ENCODE measurements at places on chromosomes 4 and X.

- DNase-seq, result no peak
These were observed 410.1 kb downstream of the HNRNPD start for GRCh38 chr4:81963763-81964020.

GRCh38 chr4:68249434-68249833 is 3.9 kb upstream of the TMPRSS11B start:
- DNase-seq, result no peak

DNA sequence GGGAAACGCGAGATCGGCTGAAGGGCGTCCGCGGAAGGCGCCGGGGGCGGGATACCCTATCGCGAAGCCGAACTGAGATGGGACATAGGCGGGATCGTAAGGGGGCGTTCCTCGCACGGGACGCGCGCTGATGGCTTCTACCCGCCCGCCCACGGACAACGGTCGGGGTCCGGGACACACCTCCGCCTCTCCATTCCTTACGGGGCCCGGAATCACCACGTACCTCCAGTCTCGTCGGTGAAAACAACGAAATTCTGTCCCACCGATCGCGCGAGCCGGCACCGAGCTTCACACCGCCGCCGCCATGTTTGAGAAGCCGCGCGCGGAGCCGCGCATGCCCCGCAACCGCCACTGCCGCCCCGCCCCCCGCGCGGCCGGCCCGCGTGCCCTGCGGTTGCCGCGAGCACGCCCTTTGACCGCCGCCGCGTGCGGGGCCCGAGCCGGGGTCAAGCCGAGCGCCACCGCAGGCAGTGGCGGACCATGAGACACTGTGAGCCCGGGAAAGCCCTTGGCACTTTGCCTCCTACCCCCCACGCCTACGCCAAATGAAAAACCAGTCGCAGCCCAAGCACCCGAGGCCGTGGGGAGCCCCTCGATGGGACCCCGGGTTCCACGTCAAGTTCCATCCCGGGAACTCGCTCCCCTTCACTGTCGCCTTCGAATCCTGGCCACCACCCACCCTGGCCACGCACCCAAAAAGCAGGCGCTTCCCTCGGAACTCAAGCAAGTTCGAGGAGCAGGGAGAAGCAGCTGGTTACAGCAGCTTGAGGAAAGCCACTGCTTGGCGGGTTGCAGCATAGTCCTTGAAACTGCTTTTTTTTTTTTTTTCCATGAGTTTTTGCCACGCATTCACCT is at the start of gene SCML2:
SCML2 (minus strand) TSS at position 320 of the 855 bp plus-strand sequence. CDS start 20,617 bp downstream, outside the sequence.
- DNase-seq, result no peak

GRCh38 chr4:48931459-48931858 is 24.9 kb upstream of the OCIAD2 start:
- no peak for DNase-seq

GRCh38 chrX:154369449-154370299 is 4.8 kb downstream of the FLNA start:
- DNase-seq, result peak; percentile 87

- peak; percentile 25 for DNase-seq
These were observed 49.2 kb downstream of the SETD7 start for GRCh38 chr4:139506774-139507173.

- DNase-seq, result no peak
These were observed 23.3 kb upstream of the RNF4 start for GRCh38 chr4:2445571-2445970.

DNA sequence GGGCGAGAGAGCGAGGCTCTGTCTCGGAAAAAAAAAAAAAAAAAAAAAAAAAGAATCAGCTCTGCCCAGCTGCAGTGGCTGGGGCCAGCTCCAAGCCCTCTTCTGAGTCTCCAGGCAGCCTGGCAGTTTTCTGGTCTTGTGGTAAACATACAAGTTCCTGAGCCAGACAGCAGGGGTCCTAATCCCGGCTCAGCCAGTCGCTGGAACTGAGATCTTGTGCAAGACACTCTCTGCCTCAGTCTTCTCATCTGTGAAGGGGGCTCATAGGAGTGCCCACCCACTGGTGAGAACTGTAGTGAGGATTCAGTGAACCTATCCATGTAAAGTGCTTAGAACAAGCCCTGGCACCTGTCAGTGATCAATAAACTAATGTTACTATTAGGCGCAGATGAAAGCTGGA is 41.8 kb downstream of the C4orf50 start:
- DNase-seq, result no peak

- DNase-seq, result no peak
These were observed 86.8 kb downstream of the FRMPD4 start for GRCh38 chrX:12225107-12225506.
